ENCODE measurements at places on chromosomes 3 and 15.

GRCh38 chr15:73796331-73796831, 43.2 kb upstream of the INSYN1 start:
- no peak for DNase-seq

- no peak for DNase-seq
Observed at GRCh38 chr3:30236011-30236410, 370.4 kb upstream of the TGFBR2 start.

DNA sequence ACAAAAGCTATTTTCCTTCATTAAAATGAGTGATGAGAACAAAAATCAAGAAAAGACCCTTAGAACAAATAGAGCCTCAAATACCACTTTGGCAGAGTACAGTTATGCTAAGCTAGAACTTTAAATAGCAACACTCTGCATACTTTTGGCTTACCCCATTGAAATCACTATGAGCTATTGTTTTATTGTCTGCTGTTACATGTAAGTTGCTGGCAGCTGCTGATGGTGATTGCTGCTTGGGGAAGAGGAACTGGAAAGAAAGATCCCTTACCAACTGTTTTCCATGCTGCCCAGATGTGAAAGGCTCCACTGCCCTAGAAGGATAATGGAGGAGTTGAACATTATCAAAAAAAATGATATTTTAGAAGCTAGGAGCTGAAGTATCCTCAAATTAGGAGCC, 135.4 kb downstream of the SYNPR start:
- DNase-seq = no peak

- no peak for DNase-seq
Observed at GRCh38 chr15:50180091-50180490, 1.9 kb upstream of the SLC27A2 start.

DNA sequence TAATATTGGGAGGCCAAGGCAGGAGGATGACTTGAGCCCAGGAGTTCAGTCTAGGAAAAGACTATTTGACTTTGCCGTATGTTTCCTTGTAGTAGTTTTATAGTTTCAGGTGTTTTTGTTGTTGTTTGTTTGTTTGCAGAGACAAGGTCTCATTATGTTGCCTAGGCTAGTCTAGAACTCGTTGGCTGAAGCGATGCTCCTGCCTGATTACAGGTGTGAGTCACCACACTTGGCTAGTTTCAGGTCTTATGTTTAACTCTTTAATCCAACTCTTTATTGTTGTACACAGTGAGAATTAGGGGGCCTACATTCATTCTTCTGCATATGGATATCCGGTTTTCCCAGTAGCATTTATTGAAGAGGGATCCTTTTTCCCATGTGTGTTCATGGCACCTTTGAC, 32.0 kb downstream of the FAIM start:
- no peak for DNase-seq

DNA sequence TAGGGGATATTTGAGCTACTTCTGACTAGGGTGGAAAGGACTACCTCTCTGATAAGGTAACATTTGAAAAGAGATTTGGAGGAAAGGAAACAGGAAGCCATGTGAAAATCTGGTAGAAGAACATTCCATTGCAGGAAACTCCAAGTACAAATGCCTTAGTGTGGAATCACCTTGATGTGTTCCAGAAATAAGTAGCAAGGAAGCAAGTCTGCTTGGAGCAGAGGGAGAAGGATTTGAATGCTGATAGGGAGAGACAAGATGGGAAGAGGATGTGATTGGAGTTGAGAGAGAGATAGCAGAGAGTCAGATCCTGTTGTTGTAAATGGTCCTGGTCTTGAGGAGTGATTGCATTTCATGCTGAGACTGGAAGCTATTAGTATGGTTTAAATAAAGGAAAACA, 335.1 kb upstream of the DCBLD2 start:
- no peak for DNase-seq

- no peak for DNase-seq
Observed at GRCh38 chr3:98068824-98069223, 18.1 kb upstream of the OR5AC2 start.

- DNase-seq = no peak
Observed at GRCh38 chr15:100831467-100831866, 48.2 kb upstream of the ALDH1A3 start.

DNA sequence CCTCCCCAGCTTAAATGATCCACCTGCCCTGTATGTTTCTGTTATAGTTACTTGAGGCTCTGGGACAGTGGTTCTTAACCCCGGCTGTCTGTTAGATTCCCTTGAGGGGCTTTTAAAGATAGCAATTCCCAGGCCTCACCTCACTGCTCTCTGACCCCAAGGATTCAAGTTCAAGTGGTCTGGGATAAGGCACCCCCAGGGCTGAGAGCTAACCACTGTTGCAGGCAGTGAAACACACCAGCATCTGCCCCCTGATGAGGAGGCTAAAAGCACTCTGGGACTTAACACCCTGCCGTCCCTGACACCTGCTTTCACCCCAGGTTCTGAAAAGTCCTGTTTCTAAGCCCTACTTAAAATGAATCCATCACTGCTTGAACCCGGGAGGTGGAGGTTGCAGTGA, 103.7 kb downstream of the LRRK1 start:
- no peak for DNase-seq

DNA sequence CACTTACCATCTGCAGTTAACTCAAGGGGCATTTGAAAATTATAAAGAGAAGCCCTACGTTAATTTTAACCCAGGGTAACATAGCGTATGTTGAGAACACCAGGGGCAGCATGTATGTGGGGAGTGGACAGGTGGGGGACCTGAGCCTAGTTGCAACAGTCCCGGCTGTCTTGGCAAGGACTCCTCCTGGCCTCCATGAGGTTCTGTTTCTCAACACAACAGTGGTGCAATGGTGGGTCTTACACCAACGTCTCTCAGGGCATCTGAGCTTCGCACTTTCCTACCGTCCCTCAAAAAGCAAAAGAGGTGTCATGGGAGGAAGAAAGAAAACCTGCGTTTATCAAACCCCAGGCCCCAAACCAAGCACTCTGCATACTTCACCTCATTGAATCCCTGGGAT, 50.6 kb downstream of the MGLL start:
- no peak for DNase-seq

DNA sequence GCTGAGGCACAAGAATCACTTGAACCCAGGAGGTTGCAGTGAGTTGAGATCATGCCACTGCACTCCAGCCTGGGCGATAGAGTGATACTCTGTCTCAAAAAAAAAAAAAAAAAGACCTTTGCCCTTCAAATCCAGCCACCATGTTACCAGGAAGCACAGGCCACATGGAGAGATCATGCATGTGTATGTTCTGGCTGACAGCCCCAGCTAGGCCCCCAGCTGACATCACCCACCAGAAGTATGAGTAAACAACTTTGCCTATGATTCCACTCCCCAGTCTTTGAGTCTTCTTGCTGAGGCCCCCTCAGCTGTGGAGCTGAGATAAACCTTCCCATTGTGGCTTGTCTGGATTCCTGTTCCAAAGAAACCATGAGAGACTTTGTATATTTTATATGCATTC, 3.3 kb upstream of the ARIH2 start:
- DNase-seq = no peak

DNA sequence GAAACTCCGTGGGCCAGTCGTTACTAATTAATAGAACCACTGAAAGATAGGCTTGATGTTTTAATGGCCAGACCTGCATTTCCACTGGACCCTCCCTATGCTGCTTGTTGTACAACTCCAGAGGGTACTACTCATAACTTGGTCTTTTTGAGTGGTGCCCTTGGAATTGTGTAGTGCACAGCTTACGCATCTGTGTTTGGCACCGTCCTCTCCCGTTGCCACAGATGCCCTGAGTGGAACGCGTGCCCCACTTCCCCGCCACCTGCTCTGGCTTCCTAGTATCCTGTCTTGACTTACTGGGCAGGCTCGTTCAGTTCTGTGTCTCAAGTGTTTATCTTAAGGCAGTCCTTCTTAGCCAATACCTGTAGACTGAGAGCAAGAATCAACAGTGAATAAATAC, 78.7 kb downstream of the USP13 start:
- DNase-seq = no peak

GRCh38 chr3:54703923-54704322, 223.9 kb downstream of the LRTM1 start:
- no peak for DNase-seq

GRCh38 chr15:84737005-84737404, 11.4 kb upstream of the ZNF592 start:
- DNase-seq = no peak

GRCh38 chr3:4752201-4753072, 226.8 kb upstream of the BHLHE40 start:
- DNase-seq = peak; percentile 11

DNA sequence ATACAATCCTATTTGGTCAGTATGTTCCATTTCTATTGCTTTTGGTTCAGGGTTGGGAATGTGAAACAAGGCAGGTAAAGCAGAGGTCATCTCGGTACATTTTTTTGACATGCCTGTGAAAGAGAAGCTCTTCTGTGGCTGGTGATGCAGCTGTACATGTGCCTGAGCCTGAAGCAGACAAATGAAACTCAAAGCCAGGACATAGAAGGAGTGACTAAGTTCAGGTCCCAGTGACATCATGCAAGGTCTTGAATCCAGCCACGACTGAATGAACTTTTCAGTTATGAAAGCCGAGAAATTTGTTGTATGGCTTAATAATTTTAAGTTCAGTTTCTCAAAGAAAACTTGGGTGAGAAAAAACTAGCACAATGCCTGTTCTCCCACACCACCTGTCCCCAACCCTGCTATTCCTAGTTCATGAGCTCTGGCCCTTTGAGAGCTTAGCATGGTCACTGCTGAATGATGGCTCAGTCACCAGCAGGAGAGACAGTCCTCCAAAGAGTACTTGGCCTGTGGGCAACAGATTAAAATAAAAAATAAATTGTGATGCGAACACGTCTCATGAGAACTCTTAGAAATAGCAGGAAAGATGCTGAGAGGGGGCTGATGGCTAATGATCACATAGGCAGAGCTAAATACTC, 600.2 kb upstream of the GRM7 start:
- no peak for DNase-seq

GRCh38 chr3:151612115-151612514, 121.6 kb upstream of the AADACL2 start:
- DNase-seq = no peak

GRCh38 chr3:69231929-69232440, 109.6 kb upstream of the LMOD3 start:
- no peak for DNase-seq

DNA sequence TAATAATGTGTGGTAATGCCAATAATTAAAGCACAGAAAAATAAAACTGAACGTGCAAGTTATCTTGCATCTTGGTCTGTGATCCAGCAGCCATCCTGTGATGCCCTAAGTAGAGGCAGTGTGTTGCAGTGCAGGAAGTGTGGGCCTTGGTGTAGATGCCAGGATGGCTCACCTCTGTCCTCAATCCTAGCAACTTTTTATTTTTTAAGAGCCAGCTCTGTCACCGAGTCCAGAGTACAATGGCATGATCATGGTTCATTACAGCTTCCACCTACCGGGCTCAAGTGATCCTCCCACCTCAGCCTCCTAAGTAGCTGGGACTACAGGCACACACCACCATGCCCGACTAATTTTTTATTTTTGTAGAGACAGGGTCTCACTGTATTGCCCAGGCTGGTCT, 7.6 kb downstream of the BAHD1 start:
- no peak for DNase-seq

GRCh38 chr3:18401300-18401961, 23.7 kb downstream of the SATB1 start:
- no peak for DNase-seq

DNA sequence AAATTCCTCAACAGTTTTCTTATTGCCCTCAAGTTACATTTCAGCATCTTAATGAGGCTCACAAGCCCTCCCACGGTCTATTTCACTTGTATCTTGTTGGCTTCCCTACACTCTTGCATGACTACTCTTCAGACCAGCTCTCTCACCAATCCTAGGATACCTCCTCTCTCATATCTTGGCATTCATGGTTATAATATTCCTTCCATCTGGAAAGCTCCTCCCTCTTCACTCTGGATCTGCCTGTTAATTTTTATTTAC, 8.5 kb upstream of the CCDC80 start:
- DNase-seq = peak; percentile 44

GRCh38 chr3:193574488-193575070, 18.4 kb upstream of the OPA1 start:
- no peak for DNase-seq

- DNase-seq = no peak
Observed at GRCh38 chr15:91238644-91239425, 138.8 kb downstream of the SV2B start.

DNA sequence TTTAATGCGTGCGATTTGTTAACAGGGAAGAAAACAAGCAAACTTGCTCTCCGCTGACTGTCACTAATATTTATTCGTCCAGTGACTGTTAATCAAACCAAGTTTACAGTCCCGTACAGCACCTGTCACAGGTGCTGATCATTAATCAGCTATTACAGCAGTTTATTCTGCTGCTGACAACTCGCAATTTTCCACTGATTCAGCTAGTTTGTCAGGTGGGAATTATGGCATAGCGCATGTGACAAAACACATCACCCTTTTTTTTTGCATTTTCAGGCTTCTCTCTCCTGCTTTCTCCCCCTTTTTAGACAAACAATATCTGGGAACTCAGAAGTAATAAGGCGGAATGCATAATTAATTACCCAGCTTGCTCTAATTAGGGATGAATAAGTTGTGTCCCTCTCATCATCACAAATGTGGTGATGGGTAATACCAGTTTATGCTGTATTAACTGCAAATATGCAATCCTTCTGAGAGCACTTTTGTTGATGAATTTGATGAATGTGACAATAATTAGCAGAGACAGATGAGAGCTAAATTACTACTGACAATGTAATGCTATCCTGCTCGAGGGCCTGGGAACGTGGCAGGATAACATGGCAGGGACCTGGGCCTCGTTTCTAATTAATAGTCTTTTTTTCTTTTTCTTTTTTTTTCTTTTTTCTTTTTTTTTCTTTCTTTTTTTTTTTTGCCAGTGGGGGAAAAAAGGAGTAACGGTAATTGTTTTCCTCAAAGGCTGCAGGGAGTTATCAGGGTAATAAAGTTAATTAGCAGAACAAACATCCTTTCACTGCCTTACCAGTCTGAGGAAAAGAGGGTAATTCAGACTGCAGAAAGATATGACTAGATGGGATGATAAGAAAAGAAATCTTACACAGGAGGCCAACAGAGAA, 150.3 kb upstream of the SOX2 start:
- DNase-seq = no peak

DNA sequence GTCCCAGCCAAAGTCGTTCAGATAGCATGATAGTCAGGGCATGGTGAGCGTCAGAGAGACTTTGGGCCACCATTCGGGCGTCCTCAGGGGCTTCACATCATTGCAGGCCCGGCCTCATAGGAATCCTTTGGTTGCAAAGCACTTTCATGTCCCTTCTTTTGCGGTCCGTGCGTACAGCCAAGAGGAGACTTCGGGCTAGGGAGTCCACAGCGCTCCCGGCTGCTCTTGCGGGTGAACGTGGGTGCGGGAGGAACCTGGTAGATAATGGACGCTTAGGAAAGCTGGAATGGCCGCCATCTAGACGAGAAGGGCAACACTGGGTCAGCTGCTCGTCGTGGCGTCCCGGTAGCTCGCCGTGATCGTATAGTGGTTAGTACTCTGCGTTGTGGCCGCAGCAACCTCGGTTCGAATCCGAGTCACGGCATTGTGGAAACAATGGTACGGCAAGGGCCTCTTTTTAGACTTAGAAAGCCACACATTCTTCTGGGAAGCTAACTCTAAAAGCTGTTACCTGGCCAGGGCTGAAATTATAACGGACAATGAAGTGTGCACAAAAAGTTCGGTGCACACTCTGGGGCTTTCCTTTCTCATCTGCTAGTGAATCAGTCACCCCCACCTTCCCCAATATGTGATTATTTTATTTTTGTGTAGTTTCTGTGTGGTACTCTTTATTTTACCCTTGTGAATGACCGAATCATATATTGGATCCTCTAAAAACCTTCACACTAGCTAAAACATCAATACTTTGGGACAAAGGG, 13.2 kb upstream of the SHF start:
- peak; percentile 91 for DNase-seq
